CD4-positive, CD25-positive, alpha-beta regulatory T cell (primary cell): ENCODE measurements at places on chromosomes 11 and 22. TPM values are rescaled to one million over a fixed set of nuclear protein-coding genes. Genes with fewer than 3 reads are reported as not detected.

Gene PAX6
- not detected for polyA plus RNA-seq

Gene SLC22A6
- polyA plus RNA-seq = not detected

Gene POU2AF3
- not detected for polyA plus RNA-seq

Gene PDE3B
- 36.5 TPM for polyA plus RNA-seq

Gene ARHGAP42
- not detected for polyA plus RNA-seq

Gene SLC17A6
- not detected for polyA plus RNA-seq

Gene ARHGAP20
- not detected for polyA plus RNA-seq

Gene MYOD1
- not detected for polyA plus RNA-seq

Gene A4GALT
- not detected for polyA plus RNA-seq
